Activated naive CD4-positive, alpha-beta T cell treated with Interleukin-2 at 50 U/mL for 16 hours (primary cell): ENCODE measurements at places on chromosomes 2 and 18.

GRCh38 chr2:241268306-241268705 is 47.2 kb downstream of the HDLBP start:
- DNase-seq, result no peak

- DNase-seq, result no peak
These were observed 100.2 kb upstream of the WDR75 start for GRCh38 chr2:189341077-189341476.

- DNase-seq, result no peak
These were observed 31.9 kb upstream of the AFTPH start for GRCh38 chr2:64492272-64492671.

- no peak for DNase-seq
These were observed 102.4 kb downstream of the BABAM2 start for GRCh38 chr2:27992787-27993401.
